ENCODE measurements at places on chromosomes 7 and 10. TPM values are rescaled to one million over a fixed set of nuclear protein-coding genes. Genes with fewer than 3 reads are reported as not detected.

Gene TMEM139
- total RNA-seq: not detected

Gene NXPH1
- not detected for total RNA-seq

Gene OR6V1
- not detected for total RNA-seq

Gene NEUROD6
- total RNA-seq: not detected

Gene NPFFR1
- total RNA-seq: not detected

Gene ELOVL3
- total RNA-seq: not detected

Gene ZSCAN25
- 9.4 TPM for total RNA-seq

Gene RBP3
- not detected for total RNA-seq

Gene PTF1A
- total RNA-seq: not detected

Gene SRRM3
- total RNA-seq: 0.12 TPM

Gene VSTM4
- 0.15 TPM for total RNA-seq

DNA sequence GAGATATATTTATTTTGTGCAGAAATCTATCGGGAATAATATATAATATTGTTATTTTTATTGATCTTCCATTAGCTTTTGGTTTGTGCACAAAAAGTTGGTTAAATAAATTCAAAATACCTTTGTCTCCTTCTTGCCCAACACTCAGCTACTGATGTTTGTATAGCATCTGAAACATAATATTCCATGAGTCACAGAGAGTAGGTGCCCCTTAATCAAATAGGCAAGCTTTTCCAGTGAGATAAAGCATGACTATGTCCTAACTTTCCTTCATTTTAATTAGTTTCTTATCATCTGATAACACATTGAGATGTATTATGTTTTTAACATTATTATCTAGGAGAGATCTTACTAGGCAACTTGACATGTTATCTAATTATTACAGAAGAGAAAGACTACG, 432.2 kb downstream of the KIF20B start:
- no peaks in the 10 kb centered on the region for H3K4me1 ChIP-seq
- no peak overlapping the region for H3K27ac ChIP-seq
- H3K27me3 ChIP-seq: no peaks in the 10 kb centered on the region
- H3K4me3 ChIP-seq: no peak overlapping the region
- DNase-seq: no peak

DNA sequence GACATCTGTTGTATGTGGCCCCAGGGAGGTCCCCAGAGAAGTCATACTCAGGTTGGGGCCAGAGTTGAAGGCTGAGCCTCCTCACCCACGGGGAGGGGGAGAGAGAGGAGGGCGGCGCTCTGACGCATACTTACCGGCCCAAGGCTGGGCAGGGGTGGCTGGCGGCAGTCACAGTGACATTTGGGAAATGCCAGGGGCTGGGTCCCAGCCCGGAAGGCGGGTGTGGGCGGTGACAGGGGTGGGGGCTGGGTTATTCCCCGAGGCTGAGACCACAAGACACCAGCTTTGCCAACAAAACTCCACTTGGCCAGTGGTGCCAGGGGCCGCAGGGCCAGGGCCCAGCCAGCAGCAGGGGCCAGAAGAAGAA, 41.1 kb downstream of the RASGEF1A start:
- DNase-seq: no peak
- H3K4me3 ChIP-seq: no peak overlapping the region
- H3K4me1 ChIP-seq: no peaks in the 10 kb centered on the region
- no peaks in the 10 kb centered on the region for H3K36me3 ChIP-seq
- peaks cover 23% of the 10 kb centered on the region for H3K27me3 ChIP-seq
- no peak overlapping the region for H3K27ac ChIP-seq

DNA sequence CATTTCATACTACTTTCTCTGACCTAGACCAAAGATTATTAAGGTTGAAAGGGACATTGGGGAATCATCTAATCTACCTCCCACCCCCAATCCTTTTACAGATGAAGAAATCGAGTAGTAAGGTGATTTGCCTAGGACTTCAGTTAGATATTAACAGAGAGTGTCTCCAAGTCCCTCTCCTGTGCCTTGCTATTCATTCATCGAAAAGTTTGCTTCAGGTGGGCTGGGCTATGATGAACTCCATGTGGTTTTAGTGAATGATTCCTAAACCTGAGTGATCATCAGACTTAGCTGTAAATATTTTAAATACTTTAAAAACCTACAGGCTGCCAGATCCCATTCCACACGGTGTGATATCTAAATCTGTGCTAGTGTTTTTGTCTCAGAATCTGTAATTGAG, 259.4 kb upstream of the SORCS1 start:
- no peaks in the 10 kb centered on the region for H3K27me3 ChIP-seq
- DNase-seq: no peak
- no peaks in the 10 kb centered on the region for H3K4me1 ChIP-seq
- H3K4me3 ChIP-seq: no peak overlapping the region
- no peak overlapping the region for H3K27ac ChIP-seq
- 0 out of 2 replicates have a peak, but pooled peaks cover 4% of the 10 kb centered on the region for H3K36me3 ChIP-seq

DNA sequence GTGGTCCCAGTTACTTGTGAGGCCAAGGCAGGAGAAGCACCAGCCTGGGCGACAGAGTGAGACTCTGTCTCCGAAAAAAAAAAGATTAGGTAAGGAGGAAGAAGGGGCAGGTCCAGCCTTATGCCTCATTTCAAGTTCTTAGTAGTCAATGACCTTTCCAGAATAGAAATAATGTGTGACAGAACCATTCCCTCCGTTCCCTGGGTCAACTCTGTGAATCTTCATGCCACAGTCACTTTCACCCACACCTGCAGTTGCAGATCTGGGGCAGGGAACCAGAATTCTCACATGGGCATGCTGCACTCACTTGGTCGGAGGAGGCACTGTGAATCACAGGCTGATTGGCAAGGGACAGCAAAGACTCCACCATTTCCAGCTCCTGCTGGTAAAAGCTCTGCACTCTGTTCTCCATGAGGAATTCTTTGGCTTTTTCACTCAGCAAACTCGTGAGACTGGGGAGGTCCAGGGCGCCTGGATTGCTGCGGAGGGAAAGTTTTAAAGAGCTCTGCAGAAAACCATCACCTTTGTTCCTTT, 20.7 kb downstream of the STN1 start:
- peaks cover 54% of the 10 kb centered on the region for H3K4me1 ChIP-seq
- no peaks in the 10 kb centered on the region for H3K27me3 ChIP-seq
- no peak for DNase-seq
- H3K4me3 ChIP-seq: no peak overlapping the region

GRCh38 chr7:133724148-133724547, 403.0 kb upstream of the LRGUK start:
- no peaks in the 10 kb centered on the region for H3K36me3 ChIP-seq
- H3K27me3 ChIP-seq: no peaks in the 10 kb centered on the region
- no peaks in the 10 kb centered on the region for H3K4me1 ChIP-seq
- H3K27ac ChIP-seq: no peak overlapping the region
- no peak for DNase-seq

DNA sequence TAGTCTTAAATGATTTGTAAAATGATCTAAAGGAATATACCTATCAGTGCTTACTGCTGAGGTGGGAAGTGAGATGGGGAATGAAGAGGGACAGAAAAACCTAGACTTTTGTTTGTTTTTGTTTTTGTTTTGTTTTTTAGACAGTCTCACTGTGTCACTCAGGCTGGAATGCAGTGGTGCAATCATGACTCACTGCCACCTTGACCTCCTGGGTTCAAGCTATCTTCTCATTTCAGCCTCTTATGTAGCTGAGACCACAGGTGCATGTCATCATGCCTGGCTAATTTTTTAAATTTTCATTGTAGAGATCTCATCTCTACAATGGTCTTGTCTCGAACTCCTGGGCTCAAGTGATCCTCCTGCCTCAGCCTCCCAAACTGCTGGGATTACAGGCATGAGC, 116.4 kb upstream of the SEM1 start:
- no peaks in the 10 kb centered on the region for H3K4me1 ChIP-seq
- H3K27ac ChIP-seq: no peak overlapping the region
- H3K4me3 ChIP-seq: no peak overlapping the region
- no peaks in the 10 kb centered on the region for H3K27me3 ChIP-seq
- H3K36me3 ChIP-seq: no peaks in the 10 kb centered on the region

- no peaks in the 10 kb centered on the region for H3K36me3 ChIP-seq
- H3K27ac ChIP-seq: no peak overlapping the region
- H3K27me3 ChIP-seq: peaks cover 12% of the 10 kb centered on the region
- H3K4me1 ChIP-seq: peaks cover 37% of the 10 kb centered on the region
- no peak for DNase-seq
Observed at GRCh38 chr10:126057494-126057893, 161.1 kb downstream of the FANK1 start.

- peaks cover 14% of the 10 kb centered on the region for H3K36me3 ChIP-seq
- peak overlapping the region; percentile 94 for H3K27ac ChIP-seq
- peaks cover 52% of the 10 kb centered on the region for H3K4me1 ChIP-seq
- H3K27me3 ChIP-seq: peaks cover 6% of the 10 kb centered on the region
Observed at GRCh38 chr7:66110856-66111255, 3.8 kb upstream of the CRCP start.

- peak; percentile 6 for DNase-seq
- peaks cover 1% of the 10 kb centered on the region for H3K27me3 ChIP-seq
- H3K27ac ChIP-seq: no peak overlapping the region
- H3K4me1 ChIP-seq: peaks cover 5% of the 10 kb centered on the region
- no peak overlapping the region for H3K4me3 ChIP-seq
Observed at GRCh38 chr7:90530263-90530662, 60.8 kb downstream of the PTTG1IP2 start.

- H3K4me1 ChIP-seq: no peaks in the 10 kb centered on the region
- H3K4me3 ChIP-seq: no peak overlapping the region
- DNase-seq: no peak
Observed at GRCh38 chr10:1576467-1577372, 160.6 kb downstream of the ADARB2 start.
